ENCODE measurements at places on chromosomes 13 and 19.
A peak's percentile ranks its signal among the peaks of the same experiment; 100 is the strongest.

DNA sequence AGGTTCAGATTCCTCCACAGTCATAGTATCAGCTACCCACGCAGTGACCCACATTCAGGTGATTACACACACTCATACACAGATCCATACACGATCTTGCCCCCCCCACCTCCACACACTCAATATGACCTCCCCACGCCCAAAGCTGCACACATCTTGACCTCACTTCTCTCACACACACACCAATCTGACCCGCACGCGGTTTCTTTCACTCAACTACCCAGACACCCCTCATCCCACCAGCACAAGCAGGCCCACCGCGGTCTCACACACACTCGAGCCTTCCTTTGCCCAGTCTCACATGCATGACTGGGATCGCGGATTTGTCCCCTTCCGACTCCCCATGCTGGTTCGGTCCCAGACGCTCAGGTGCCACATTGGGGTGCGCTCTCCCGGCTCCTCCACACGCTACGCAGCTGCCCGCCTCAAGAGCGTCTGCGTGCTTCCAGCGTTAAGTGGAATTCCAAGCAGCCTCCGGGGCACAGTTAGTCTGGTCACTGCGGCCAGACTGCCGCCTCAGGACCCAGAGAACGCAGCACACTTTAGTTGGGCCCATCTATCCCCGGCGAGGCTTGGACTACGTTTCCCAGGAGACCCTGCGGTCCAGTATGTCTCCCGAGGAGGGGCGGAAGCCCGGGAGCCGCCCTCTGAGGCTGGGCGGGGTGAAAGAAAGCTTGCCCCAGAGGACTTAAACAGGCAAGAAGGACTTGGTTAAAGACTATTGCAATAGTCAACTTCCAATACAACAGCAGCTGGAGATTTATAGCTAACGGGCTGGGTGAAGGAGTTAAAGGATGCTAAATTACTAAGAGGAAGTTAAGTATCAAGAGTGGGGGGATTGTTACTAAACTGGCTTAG lies 746 bp upstream of the ZNF345 start:
- no peaks in the 10 kb centered on the region for H3K27me3 ChIP-seq
- peak overlapping the region; percentile 72 for H3K4me3 ChIP-seq
- H3K27ac ChIP-seq = peak overlapping the region; percentile 92
- H3K36me3 ChIP-seq = no peaks in the 10 kb centered on the region

GRCh38 chr13:104809483-104809882 lies 1726.0 kb downstream of the EFNB2 start:
- H3K4me1 ChIP-seq = no peaks in the 10 kb centered on the region
- no peaks in the 10 kb centered on the region for H3K27me3 ChIP-seq
- H3K4me3 ChIP-seq = no peak overlapping the region
- H3K27ac ChIP-seq = no peak overlapping the region

- no peak overlapping the region for H3K4me3 ChIP-seq
- no peak overlapping the region for H3K27ac ChIP-seq
- H3K27me3 ChIP-seq = no peaks in the 10 kb centered on the region
- H3K36me3 ChIP-seq = no peaks in the 10 kb centered on the region
These were observed 9.7 kb downstream of the RASA3 start for GRCh38 chr13:114122591-114123211.

DNA sequence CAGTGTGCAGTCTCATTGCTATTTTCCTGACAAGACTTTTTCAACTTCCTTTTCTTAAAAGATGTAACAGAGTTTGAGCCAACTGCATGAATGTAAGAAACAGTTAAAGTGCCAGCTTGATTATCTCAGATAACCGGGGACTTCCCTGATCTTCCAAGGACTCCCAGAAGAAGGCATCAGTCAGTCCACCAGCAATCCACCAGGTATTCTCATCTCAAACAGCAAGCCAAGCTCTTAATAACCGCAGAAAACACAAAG lies 350.1 kb downstream of the LIG4 start:
- no peak overlapping the region for H3K27ac ChIP-seq
- no peaks in the 10 kb centered on the region for H3K4me1 ChIP-seq
- H3K4me3 ChIP-seq = no peak overlapping the region
- peaks cover 50% of the 10 kb centered on the region for H3K27me3 ChIP-seq

DNA sequence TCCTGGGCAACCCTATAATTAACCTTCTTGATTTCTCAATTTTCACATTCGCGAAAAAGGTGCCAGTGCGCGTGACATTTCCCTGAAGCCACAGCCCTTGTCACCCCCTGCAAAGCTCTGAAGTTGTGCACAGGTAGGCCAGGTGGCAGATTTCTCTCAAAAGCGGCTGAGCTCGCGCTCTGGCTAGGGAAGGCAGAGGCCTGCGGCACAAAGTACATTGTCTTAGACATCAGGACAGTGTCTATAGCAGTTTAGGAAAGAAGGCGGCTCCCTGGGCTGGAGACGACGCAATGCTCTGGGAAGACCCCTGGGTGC lies 42.9 kb upstream of the ZNF14 start:
- no peaks in the 10 kb centered on the region for H3K27me3 ChIP-seq
- H3K4me3 ChIP-seq = peak overlapping the region; percentile 75
- no peak for DNase-seq
- peaks cover 6% of the 10 kb centered on the region for H3K4me1 ChIP-seq
- H3K27ac ChIP-seq = peak overlapping the region; percentile 86
- no peaks in the 10 kb centered on the region for H3K36me3 ChIP-seq

GRCh38 chr13:112065521-112065866 lies 1.5 kb upstream of the SOX1 start:
- peaks cover 91% of the 10 kb centered on the region for H3K27me3 ChIP-seq
- H3K4me1 ChIP-seq = no peaks in the 10 kb centered on the region
- H3K4me3 ChIP-seq = no peak overlapping the region
- H3K27ac ChIP-seq = no peak overlapping the region
- no peak for DNase-seq

DNA sequence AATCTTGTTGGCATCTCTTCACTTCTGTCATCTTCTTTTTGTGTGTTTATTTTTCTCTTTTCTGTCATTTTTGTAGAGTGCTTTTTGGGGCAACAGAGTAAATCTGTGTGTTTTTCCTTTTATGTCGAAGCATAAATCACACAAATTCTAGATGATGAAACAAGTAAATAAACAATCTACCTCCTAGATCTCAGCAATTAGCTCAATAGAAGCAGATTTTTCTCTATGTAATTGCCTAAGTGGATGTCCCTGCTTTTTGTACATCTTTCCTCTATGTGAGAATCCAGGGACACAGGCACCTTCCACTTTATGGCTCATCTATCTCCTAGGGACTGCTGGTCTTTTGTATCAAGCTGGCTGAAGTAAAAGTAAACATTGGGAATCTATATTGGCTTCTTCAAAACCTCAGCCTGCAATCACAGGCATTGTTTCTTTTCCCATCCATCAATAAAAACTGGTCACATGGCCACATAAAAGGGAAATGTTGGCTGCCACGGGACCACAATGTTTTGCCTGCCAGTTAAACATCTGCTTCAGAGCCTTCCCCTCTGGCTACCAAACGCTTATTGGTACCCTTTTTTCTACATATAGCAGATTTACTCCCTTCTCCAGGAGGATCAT lies 323.8 kb downstream of the LMO7 start:
- H3K4me1 ChIP-seq = no peaks in the 10 kb centered on the region
- no peaks in the 10 kb centered on the region for H3K36me3 ChIP-seq
- H3K4me3 ChIP-seq = no peak overlapping the region
- DNase-seq = no peak

- no peaks in the 10 kb centered on the region for H3K27me3 ChIP-seq
- H3K36me3 ChIP-seq = no peaks in the 10 kb centered on the region
- H3K27ac ChIP-seq = no peak overlapping the region
- no peak overlapping the region for H3K4me3 ChIP-seq
- DNase-seq = no peak
These were observed 59.9 kb upstream of the ZNF85 start for GRCh38 chr19:20863176-20863575.

GRCh38 chr19:35307931-35308330 lies 16.0 kb downstream of the MAG start:
- peaks cover 5% of the 10 kb centered on the region for H3K4me1 ChIP-seq
- no peaks in the 10 kb centered on the region for H3K27me3 ChIP-seq
- no peak overlapping the region for H3K27ac ChIP-seq
- H3K4me3 ChIP-seq = no peak overlapping the region

DNA sequence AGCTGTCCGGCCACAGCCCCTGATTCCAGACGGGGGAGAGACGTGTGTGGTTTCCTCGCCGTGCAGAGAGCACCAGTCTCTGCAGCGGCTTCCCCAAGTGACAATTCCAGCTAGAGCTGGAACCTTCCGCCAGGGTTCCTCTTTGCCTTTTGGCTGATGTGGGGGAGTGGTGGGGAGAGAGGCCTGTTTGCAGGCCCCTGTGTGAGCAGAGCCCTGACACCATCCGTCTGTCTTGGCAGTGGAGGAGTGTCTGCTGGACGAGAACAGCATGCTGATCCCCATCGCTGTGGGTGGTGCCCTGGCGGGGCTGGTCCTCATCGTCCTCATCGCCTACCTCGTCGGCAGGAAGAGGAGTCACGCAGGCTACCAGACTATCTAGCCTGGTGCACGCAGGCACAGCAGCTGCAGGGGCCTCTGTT lies 25.0 kb downstream of the LAMP1 start:
- H3K4me1 ChIP-seq = no peaks in the 10 kb centered on the region
- no peak for DNase-seq
- H3K4me3 ChIP-seq = no peak overlapping the region
- peaks cover 12% of the 10 kb centered on the region for H3K36me3 ChIP-seq

DNA sequence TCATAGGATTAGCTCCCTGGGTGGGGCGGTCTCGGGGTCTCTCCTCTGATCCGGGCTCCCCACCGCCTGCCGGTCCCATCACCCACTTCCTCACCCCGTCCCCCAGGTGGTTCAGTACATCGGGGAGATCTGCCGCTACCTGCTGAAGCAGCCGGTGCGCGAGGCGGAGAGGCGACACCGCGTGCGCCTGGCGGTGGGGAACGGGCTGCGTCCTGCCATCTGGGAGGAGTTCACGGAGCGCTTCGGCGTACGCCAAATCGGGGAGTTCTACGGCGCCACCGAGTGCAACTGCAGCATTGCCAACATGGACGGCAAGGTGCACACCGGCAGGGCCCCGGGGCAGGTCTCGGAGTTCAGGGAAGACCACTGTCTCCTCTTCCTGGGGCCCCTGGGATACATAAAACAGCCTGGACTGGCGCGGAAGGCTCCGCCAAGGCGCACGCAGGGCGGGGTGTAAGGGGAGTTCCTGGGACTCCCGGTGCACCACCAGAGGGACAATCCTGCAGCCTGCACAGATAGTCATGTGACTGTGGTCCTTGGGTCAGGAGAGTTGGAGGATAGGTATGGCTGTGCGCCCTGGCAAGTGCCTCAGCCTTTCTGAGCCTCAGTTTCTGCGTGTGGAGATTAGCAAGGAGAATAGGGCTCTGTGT lies 14.2 kb upstream of the PGLS start:
- H3K4me1 ChIP-seq = no peaks in the 10 kb centered on the region
- DNase-seq = no peak

DNA sequence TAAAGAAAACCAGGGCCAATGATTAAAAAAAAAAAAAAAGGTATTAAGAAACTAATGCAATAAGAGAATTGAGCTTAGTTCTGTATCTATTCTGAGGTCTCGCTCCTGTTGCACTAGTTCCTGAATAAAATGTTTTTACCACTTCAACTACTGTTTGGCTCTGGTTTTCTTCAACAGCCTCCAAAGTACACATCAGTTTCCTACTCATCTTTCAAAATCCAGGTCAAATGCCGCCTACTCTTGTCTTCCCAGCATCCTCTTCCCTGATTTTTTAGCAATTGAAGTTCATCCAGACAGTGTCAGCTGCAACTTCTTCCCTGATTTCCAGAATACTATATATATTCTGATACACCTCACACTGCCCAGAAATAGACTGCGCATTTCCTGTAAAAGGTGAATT lies 1.4 kb upstream of the RCBTB1 start:
- H3K27me3 ChIP-seq = no peaks in the 10 kb centered on the region
- no peaks in the 10 kb centered on the region for H3K36me3 ChIP-seq
- no peak overlapping the region for H3K4me3 ChIP-seq
- DNase-seq = no peak
- no peak overlapping the region for H3K27ac ChIP-seq

GRCh38 chr19:5068233-5069072 lies 99.5 kb downstream of the KDM4B start:
- H3K4me1 ChIP-seq = no peaks in the 10 kb centered on the region
- DNase-seq = no peak
- no peak overlapping the region for H3K4me3 ChIP-seq
- no peaks in the 10 kb centered on the region for H3K36me3 ChIP-seq
- no peaks in the 10 kb centered on the region for H3K27me3 ChIP-seq

DNA sequence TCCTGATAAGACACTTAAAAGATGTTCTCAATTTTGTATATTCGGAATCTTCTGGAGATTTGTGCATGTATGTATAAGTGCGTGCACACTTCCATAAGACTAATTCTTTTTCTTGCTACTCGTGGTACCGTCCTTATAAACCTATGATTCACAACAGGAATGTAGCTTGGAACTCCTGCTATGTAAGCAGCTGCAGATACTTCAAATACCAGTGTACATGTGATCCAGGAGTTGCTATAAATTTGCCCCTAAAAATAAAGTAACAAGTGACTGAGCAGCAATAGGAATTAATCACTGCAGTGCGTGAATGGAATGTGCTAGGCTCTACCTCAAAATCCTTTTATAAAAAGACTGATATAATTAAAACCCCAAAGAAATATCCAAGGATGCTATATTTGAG lies 214.9 kb downstream of the KLF5 start:
- no peak overlapping the region for H3K4me3 ChIP-seq
- no peak for DNase-seq
- no peaks in the 10 kb centered on the region for H3K36me3 ChIP-seq
- H3K27me3 ChIP-seq = no peaks in the 10 kb centered on the region

GRCh38 chr19:58001895-58002369 lies 688 bp downstream of the ZNF606 start:
- no peaks in the 10 kb centered on the region for H3K27me3 ChIP-seq
- peak overlapping the region; percentile 95 for H3K27ac ChIP-seq
- H3K4me1 ChIP-seq = no peaks in the 10 kb centered on the region
- H3K4me3 ChIP-seq = peak overlapping the region; percentile 76

GRCh38 chr13:61880578-61881283 lies 465.1 kb upstream of the PCDH20 start:
- H3K27me3 ChIP-seq = no peaks in the 10 kb centered on the region
- no peak overlapping the region for H3K4me3 ChIP-seq
- H3K4me1 ChIP-seq = no peaks in the 10 kb centered on the region
- no peaks in the 10 kb centered on the region for H3K36me3 ChIP-seq
- DNase-seq = no peak
- no peak overlapping the region for H3K27ac ChIP-seq

DNA sequence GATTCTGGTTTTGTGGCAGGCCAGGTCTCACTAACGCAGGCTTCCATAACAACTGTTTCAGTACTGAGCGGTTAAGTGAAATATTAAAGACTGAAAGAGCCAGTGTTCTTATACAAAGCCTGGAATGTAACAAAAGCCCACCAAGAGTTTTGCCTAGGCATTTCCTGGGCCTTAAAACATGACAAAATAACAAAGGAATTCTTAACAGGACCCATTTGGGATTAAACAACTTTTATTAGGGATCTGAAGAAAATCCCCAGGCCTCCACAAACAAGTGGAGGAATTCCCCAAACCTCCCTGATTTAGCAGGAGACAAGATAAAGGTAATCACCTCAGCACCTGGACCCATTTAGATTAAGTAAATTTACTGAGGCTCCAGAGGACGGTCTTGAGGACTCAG lies 799.7 kb upstream of the SPRY2 start:
- H3K4me1 ChIP-seq = no peaks in the 10 kb centered on the region
- DNase-seq = no peak
- H3K27ac ChIP-seq = no peak overlapping the region

Data from breast epithelium (tissue), 4 donors.